ENCODE measurements at places on chromosomes 5 and 9.
A peak's percentile ranks its signal among the peaks of the same experiment; 100 is the strongest.

GRCh38 chr9:134589748-134590147, 51.9 kb upstream of the COL5A1 start:
- DNase-seq = no peak

GRCh38 chr5:68037546-68037945, 178.0 kb upstream of the PIK3R1 start:
- peak; percentile 33 for DNase-seq

- no peak for DNase-seq
These were observed 3.7 kb upstream of the MOB3B start for GRCh38 chr9:27533311-27533710.

DNA sequence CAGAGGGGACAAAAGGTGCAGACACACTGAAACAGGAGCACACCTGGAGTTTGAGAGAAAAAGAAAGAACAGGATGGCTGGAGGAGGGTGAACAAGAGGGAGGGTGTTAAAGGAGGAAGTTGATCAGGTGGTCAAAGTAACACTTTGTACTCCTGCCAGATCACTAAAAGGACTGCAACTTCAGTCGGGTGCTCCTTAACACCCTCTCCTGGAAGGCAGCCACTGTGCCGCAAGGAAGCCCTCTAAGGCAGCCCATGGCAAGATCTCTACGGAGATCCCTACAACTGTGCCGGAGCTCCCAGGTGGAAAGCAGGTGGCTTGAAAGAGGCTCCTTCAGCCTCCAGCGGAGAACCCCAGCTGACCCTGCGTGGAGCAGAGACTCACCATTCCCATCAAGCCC, 124.4 kb upstream of the MSX2 start:
- no peak for DNase-seq

- DNase-seq = peak; percentile 7
These were observed 159.2 kb downstream of the ARRDC3 start for GRCh38 chr5:91223886-91224285.
